ENCODE measurements at places on chromosomes 2 and 18.

DNA sequence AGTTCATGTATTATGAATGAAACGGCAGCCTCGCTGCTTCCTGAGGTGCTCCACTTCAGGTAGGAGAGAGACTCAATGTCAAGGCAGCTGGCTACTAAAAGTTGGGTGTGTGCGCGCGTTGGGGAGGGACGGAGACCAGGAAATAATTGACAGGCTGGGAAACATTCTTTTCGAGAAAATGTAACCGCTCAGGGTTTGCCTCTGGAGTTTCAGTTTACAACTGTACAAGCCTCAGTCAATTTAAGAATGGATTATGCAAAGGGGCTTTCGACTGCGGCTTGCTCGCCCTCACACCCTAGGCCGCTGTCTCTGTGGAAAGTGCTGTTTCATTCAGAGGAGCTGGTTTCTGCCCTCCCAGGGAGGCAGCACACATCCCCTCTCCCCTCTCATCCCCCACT is 4.4 kb upstream of the SPRED2 start:
- no peak for DNase-seq

DNA sequence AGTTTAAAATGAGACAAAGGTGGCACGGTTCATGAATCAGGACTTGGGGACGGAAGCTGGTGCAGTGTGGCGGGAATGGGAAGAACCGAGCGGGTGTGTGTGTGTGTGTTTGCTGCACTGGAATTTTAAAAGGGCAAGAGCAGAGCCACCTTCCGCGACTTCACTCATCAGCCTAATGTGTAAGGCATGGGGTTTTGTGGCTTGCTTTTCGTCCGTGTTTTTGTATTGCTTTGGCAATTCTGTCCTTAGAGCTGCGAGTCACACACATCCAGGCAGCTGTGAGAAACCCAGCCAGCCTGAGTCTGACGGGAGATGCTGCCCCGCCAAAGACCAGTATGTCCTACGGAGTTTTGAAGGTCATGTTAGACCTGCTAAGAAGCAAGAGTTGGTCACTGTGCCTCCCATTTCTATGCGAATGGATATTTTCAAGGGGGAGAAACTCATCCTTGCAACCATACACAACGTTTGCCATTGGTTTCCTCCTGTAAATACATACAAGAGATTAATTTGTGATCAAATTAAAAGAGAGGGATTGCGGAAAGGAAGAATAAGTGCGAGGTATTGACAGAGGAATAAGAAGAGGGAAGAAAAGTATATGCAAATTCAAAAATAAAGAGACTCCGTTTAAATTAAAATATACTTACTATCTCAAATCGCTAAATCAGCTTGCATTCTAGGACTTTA is 665 bp upstream of the CACNB4 start:
- no peak for DNase-seq

- DNase-seq: no peak
Measured at GRCh38 chr2:121058852-121059558, 226.0 kb downstream of the TFCP2L1 start.

GRCh38 chr18:10926621-10927161 is 222.7 kb downstream of the PIEZO2 start:
- DNase-seq: no peak

DNA sequence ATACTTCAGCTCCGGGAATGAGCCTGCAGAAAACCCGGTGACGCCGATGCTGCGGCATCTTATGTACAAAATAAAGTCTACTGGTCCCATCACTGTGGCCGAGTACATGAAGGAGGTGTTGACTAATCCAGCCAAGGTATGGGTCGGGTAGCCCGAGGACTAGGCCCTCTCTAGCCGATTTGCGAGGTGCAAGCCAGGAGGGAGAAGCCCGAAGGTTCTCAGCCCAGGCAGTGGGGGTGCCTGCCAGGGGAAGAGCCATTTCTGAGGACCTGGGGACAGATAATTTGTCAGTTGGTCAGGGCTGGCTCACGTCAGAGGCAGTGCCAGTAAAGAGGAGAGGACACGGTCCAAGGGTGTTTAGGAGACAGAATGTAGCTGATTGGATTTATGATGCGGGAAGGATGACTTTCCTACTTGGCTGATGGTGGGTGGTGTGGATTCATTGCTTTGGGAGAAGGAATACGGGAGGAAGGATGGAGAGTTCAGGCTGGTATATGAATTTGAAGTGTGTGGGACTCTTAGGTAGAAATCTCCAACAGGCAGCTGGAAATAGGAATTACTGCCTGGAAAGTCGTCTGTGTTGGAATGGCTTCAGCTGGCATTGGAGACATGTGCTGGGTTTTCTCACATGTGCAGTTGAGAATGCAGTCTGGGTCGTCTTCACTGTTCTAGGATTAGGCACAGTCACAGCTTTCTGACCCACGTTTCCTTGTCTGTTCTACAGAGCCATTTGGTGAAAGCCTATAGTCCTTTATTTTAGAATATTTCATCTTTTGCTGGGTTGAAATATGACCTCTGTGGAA is 874 bp downstream of the NDUFAF7 start:
- no peak for DNase-seq

DNA sequence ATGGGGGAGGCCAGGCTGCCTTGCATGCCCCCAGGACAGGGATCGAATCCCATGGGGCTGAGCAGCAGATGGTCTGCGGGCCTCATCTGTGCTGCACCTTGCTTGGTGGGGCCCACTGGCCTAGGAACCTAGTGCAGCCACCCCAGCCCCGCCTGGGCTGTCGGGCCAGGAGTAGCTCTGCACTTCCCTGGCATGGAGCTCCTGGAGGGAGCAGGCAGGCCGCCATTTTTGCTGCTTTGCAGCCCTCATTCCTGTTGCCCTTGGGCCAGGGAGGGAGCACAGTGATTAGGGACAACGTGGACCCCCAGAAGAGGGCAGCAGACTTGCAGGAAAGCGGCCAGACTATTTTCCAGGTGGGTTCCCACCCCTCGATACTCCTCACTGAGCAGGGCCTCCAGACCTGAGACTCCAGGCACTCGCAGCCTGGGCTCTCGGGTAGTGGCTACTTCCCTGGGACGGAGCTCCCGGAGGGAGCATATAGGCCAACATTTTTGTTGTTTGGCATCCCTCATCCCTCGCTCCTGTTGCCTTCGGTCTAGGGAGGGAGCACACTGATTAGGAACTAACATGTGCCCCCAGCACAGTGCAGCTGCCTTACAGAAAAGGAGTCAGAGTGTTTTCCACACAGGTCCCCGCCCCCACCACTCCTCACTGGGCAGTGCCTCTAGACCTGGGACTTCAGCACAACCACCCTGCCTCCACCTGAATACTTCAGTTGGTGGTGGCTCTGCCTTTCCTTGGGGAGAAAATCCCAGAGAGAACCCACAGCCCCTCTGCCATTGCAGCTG is 99.5 kb downstream of the MAIP1 start:
- DNase-seq: no peak

DNA sequence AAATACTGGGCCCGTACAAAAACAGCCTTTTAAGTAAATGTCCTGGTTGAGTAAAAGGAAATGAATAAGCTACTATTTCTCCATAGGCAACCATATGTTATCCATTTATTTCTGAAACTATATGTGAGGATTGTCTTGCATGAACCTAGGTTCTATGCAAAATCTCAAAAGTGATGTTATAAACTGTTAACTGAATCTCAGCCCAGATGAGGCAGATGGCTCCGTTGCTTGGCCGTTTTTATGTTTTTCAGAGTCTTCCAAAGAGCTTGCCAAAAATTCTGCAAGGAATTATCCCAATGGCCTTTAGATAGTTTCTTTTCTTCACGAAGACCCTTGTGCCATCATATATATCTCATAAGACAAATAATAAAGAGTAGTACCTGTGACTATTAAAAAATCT is 1669.5 kb upstream of the DDX18 start:
- DNase-seq: no peak

DNA sequence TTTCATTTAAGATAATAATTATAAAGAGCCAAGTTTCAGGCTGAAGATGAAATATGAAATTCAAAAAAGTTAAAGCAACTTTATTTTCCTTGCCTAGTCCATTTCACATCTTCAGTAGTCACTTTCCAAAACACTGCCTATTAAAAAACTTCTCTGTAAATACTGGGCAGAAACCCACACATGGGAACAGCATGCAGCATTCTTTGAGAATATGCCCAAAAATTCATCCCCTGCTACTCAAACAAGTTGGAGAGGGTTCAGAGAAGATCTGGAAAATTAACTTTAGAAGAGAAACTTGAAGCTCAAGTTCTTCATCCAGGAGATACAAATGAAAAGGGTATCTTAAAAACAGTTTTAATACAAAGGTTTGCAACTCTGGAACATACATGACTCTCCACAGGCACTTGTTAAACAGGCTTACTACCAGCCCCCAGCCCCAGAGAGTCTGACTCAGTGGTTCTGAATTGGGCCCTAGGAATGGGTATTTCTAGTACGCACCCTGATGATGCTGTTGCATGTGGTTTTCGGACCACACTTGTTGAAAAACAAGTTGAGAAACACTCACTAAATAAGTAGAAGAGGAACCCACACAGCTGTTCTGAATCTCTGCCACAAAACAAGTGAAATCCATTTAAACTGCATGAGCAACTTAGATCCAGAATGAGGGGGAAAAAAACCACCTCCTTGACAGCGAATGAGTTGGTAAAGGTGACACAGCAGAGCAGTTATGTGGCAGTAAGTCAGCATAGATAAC is 329.1 kb downstream of the SATB2 start:
- no peak for DNase-seq
